ENCODE measurements at places on chromosomes 11 and 22. TPM values are rescaled to one million over a fixed set of nuclear protein-coding genes. Genes with fewer than 3 reads are reported as not detected.

- DNase-seq, result no peak
Measured at GRCh38 chr11:78533399-78533798, 41.3 kb downstream of the NARS2 start.

GRCh38 chr22:39349967-39350726, at the start of gene SYNGR1:
Gene SYNGR1 (plus strand): TSS chr22:39349991. CDS start chr22:39350011, 20 bp downstream.
- DNase-seq, result no peak

The SEC14L2 gene
- total RNA-seq, result 17.8 TPM

The CLTCL1 gene
- 1.4 TPM for total RNA-seq

DNA sequence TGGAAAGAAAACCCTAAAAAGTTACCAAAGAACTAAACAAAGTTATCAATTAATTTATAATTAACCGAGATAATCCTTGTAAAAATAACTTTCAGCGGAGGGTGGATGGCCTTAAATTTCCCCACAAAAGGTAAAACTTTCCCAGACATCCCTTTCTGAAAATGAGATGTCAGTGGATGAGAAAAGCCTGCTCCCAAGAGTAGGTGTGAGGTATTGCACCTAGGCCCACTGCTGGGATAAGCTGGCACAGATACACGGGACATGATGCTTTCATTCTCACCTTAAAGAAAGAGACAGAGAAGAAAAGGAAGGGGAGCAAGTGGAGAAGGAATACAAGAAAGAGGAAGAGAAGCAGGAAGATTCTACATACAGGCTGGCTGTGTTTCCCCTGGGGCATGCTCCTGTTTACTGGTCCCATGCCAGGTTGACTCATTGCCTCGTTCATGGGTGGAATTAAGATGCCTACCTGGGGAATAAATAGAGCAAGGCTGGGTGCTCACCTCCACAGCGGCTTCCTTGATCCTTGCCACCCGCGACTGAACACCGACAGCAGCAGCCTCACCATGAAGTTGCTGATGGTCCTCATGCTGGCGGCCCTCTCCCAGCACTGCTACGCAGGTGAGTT, at the start of gene SCGB2A2:
Gene SCGB2A2 (plus strand): TSS at position 505 of the 625 bp plus-strand sequence. CDS start 59 bp downstream, at position 564.
- no peak for DNase-seq

The FBLN1 gene
- not detected for total RNA-seq

The HSPB2 gene
- total RNA-seq, result not detected

- no peak for DNase-seq
Measured at GRCh38 chr11:12287009-12287373, 90.4 kb upstream of the PARVA start.

DNA sequence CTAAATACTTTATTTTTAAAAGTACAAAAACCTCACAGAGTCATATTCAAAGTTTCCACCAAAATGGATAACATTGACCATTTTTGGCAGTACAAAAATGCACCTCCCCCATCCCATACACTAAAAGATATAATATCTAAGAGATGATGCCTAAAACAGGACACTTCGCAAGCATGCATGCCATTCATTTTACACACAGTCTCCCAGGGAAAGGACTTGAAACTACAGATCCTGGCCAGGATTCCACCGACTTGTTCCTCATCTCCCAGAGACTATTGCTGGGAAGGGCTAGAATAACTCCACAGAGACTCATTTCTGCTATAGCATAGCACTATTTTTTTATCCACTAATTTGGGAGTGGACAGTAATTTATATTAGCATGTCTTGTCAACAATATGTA, 81.7 kb downstream of the MTNR1B start:
- DNase-seq, result no peak

DNA sequence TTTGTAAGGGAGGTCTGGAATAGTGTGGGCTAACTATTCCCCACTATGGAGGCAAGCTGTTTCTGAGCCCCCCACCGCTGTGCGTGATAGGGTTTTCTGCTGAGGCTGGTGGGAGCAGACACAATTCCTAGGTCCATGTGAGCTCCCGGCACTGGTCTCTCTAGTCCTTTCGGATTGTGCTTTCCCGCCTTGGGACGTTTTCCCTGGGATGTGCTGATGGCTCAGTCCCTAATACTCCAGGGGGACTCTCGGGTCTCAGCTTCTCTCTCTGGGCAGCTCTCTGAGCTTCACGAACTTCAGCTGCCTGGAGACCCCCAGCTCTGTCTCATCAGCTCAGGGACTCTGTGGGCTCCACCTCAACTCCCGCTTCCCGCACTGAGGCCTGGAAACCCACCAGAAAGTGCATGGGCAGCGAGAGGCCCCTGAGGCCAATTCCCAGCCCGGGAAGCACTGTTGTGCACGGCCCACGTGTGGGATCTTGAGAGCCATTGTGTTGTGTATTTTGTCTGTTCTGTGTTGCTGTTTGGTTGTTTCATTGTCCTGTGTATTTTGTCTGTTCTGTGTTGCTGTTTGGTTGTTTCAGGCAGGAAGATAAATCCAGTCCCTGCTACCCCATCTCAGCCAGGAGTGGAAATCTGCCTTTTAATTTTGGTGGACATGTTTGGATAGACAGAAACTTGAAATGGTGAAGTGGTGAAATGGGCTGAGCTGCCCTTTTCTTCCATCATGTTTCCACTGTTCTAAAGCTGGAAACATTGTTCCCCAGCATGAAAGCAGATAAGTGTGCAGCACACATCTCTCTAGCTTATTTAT, 12.7 kb upstream of the TNNT3 start:
- no peak for DNase-seq

- DNase-seq, result no peak
Measured at GRCh38 chr11:5107285-5107684, 30.9 kb downstream of the OR52A5 start.

The C1QTNF5 gene
- not detected for total RNA-seq

The KLHL35 gene
- total RNA-seq, result 0.66 TPM

The IRAG1 gene
- not detected for total RNA-seq
